ENCODE measurements at places on chromosomes 16 and 17.

GRCh38 chr17:6547336-6547735, 9.0 kb downstream of the PITPNM3 start:
- no peak for DNase-seq

DNA sequence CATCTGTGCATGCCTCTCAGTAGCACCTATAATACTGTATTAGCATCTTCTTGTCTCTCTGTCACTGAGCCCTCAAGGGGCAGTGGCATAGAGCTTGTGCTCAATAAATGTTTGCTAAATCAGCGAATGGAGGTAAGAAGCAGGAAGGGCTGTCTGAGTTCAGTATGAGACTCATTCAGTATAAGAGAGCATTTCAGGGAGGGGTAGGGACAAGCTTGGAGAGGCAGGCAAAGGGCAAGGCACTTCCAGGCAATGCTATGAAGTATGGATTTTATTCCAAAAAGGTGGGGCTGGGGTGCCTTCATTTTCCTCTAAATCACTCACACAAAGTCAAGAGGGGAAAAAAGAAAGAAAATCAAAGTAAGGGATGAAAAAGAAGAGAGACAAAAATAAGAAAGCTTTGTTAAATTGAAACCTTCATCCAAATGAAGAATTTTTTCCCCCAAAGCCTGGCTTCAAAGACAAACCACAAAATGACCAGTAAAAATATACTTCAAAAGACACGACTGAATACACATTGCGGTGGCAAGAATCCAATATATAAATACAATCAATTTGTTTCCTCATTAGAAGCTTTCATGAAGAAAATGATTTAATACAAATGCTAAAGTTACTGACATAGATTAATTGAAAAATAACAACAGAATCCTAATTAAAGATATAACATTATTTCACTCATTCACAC, 51.2 kb downstream of the SKAP1 start:
- DNase-seq, result no peak

GRCh38 chr17:73365301-73365874, 53.6 kb upstream of the CDC42EP4 start:
- no peak for DNase-seq

DNA sequence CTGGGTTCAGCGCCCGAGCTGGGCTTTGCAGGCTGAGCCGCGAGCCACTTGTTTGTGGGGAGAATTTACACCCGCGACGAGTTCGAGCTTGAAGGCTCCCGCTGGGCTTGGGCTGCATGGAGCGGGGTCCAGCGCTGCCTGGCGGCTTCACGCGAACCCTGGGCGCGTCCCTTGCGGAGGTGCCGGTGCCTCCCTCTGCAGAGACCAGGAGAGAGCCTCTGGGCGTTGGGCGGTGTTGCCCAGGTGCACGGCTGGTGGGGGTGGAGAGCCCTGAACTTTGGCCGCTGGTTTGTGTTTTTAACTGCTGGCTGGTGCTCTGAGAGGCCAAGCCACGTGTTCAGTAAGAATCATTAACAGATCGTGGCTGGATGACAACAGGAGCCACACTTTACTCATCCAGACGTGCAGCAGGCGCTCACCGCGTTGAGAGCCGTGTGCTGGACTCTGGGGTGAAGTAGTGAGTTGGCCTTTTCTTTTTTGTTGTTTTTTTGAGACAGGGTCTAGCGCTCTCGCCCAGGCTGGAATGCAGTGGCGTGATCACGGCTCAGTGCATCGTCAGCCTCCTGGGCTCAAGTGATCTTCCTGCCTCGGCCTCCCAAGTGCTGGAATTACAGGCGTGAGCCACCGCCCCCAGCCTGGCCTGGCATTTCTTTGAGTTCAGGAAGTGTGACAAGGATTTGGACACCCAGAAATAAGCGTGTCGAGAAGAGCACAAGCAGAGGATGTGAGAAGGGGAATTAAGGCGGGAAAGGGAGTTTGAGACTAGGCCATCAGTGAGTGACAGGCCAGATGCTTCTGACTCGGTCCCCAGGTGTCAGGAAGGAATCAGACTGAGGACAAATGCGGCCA, 827 bp downstream of the CDK10 start:
- no peak for DNase-seq

DNA sequence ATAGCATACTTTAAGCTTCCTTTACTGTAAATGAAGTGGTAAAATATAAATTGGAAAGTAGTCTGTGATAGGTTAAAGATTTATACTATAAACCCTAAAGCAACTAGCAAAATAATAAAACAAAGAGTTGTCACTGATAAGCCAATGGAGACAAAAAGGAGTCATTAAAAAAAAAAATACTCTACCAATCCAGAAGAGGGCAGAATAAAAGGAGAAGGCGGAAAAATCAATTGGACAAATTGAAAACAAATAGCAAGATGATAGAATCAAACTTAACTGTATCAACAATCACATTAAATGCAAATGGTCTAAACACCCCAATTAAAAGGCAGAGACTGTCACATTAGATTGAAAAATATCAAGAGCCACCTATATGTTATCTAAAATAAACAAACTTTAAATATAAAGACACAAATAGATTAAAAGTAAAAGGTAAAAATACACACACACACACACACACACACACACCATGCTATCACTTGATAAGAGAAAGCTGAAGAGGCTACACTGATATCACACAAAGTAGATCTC, 71.8 kb downstream of the CACNG1 start:
- no peak for DNase-seq

DNA sequence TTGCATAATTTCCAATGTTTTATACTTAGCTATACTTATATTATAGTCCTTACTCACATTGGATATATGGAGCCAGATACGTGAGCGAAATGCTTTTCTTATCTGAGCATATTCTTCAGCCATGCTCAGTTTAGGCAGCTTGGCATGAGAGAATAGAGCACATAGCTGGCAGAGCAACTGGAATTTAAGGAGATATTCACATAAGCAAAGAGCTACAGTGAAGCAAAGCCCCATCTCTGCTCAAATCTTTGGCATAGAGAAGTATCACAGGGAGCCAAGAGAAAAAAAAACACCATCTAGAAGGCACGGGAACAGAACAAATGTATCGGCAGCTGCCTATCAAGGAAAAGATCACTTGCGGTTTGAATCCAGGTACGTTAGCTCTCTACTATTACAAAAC, 734.2 kb upstream of the KIF2B start:
- no peak for DNase-seq

DNA sequence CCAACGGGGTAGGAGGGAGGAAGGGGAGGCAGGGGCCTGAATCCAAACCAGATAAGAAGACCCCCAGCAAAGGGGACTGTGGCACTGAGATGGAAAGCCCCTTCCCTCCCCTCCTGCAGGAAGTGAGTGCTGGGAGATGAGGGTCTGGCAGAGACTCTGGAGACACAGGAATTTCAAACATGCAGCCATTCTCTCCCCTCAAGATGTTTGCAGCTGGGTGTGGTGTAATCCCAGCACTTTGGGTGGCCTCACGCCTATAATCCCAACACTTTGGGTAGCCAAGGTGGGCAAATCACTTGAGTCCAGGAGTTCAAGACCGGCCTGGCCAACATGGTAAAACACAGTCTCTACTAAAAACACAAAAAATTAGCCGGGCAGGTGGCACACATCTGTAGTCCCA, 33.9 kb upstream of the FAAP100 start:
- no peak for DNase-seq

- DNase-seq, result no peak
Measured at GRCh38 chr17:48570325-48571023, 7.7 kb downstream of the HOXB4 start.

DNA sequence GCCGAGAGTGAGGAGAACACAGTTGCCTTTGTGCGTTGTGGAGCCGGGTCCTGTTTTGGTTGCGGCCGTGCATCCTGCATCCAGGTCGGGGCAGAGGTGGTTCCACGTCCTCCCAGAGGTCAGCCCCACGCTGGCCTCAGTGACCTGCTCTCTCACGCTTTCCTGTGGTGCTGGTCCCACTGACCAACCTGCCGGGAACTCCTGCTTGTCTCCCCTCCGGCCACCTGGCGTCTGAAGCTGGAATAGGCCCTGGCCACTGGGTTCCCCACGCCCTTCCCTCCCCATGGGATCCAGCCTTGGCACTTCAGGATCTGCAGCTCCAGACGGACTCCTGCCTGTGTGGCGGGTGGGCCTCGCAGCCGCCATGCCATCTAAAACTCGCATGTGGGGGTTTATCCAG, 85.5 kb upstream of the ZNF750 start:
- no peak for DNase-seq

GRCh38 chr17:7959503-7960253, 27.7 kb downstream of the CNTROB start:
- DNase-seq, result no peak

- no peak for DNase-seq
Measured at GRCh38 chr16:23433261-23433920, 19.6 kb downstream of the COG7 start.

DNA sequence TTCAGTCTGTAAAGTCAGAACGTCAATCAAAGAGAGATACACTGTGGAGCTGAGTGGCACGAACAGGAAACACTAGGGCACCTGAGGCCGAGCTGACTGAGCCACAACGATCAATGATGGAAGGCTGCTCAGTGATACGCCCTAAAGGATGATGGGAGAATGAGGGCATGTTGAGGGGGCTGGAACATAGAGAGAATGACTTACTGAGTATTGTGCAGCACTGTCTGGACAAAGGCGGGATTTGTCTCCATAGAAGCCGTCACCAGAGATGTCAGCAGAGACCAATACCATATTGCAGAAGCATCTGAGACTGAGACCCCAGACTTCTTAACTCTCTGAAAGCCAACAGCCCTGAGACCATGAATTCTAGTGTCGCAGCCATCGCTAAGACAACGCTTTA, 33.4 kb downstream of the ZZEF1 start:
- DNase-seq, result no peak

- DNase-seq, result no peak
Measured at GRCh38 chr17:80212962-80213642, 7.0 kb downstream of the SGSH start.

DNA sequence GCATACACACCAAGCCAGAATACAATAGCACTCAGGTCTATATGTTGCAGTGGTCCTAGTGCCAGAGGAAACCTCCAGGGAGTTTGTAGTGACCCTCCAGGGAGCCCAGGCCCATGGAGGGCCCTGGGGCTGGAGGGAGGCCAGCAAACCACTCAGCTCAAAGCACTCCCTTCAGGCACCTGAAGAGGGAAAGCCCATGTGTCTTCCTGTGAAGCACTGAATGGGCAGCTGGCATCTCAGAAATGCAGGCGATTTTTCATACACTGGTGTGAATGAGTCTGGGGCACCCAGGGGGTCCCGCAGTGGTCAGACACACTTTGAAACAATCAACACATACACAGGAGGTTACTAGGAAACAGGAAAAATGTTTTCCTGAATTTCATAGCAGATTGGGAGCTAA, 12.8 kb downstream of the TBC1D26 start:
- DNase-seq, result peak; percentile 5

DNA sequence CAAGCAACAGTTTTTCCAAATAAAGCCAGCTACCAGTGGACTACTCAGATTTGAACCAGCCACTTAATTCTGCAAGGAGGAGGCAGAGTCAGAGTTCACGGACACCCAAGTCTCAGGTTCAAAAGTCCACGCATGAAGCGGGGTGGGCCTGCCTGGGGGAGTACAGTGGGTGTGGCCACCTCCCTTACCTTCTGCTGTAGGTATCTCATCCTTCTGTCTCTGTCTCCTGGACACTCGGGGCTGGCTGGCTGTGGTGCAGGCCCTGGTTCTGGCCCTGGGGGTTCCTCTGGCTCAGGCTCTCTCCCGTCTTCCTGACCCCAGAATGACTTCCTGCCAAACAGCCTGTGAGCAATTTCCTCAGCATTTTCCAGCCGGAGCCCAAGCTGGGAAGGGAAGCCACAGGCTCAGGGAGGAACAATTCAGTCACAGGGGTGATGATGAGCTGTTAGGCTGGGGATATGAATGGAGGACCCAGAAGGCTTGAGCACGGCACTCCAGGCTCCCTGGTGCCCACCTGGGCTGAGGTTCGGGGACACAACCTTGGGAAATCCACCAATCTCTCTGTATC, 101.9 kb downstream of the LITAF start:
- DNase-seq, result no peak

Measured in eye (tissue), 1 donor.